NCI-H748 treated with DMSO at 0.1 percent for 48 hours (cell line): ENCODE measurements at places on chromosomes 6 and 20.

DNA sequence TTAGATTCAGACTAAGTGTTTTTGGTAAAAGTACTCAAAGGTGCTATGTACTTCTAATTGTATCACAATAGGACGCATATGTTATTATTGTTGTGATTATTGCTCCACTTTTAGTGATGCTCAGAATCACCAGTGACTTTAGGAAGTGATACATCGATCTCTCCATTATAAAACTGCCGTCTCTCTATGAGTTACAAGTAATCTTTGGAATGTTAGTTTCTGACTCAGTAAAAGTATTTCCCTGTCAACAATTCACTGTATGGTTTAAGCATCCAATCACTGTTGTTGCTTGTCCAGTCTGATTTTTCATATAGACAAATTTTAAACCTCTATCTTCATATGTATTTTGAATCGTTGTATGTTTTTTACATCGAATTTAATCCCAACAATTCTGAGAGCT lies 9.4 kb downstream of the DCBLD1 start:
- DNase-seq: no peak

DNA sequence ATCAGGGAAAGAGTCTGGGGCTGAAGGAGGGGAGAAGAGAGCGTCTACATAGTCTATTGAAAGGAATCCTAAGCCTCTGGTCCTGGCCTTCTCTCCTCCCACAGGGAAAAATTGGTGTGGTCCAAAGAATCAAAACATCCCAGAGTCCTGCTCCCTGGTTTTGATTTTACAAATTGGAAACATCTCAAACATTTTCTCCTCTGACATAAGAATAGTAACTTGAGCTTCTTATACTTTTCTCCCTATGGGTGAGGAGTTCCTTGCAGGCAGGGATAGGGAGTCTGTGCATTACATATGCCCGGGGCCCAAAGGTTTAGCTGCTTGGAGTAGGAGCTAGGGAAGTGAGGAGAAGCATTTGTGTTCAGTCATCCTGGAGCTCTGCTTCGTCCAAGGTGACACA lies 120.0 kb upstream of the GGTLC1 start:
- no peak for DNase-seq

DNA sequence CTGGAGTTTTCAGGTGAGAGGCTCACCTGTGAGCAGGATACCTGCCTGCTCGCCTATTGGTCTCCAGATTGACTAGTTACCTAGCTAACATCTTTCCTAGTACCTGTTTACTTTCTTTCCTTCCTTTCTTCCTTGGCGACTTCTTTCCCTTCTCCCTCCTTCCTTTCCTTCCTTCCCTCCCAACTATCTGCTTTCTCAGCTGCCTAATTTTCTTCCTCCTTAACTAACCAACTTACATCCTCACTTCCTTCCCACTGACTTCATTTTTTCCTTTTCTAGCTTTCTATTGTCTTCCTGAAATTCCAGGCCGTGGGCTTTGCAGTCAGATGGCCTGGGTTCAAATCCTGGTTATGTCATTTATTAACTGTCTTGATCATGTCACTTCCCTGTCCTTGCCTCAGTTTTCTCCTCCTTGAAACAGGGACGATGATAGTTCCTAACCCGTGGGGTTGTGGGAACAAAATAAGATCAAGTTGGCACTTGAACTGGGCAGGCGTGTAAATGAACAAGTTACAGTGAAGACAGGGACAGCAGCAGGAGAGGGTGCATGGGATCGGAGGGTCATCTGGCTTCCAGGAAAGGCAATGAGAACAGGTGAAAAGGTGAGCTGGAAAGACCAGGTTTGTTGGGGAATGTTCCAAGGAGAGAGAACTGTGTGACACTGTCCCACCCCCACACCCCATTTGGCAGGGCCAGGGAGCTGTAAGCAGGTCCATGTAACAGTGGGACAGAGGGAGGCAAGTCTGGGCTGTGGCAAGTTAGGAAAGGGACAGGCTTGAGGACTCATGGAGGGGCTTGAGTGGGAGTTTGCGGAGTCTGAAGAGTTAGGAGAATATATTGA lies 540 bp downstream of the SGK2 start:
- no peak for DNase-seq

- DNase-seq: no peak
Measured at GRCh38 chr6:57209030-57209429, 13.1 kb downstream of the RAB23 start.

DNA sequence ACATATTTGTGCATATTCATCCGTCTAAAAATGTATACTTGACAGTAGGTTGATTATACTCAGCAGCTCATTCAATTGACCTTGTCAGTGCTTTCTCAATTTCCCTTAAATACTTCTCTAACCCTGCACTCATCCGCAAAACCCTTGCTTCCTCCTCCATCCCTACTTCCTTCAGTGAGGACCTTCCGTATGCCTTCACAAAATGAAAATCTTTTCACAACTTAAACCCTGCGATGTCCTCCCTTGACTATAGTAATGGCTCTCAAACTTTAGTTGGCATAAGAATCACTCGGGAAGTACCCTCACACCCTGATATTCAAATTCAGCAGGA lies 5.2 kb downstream of the MBOAT1 start:
- DNase-seq: no peak

DNA sequence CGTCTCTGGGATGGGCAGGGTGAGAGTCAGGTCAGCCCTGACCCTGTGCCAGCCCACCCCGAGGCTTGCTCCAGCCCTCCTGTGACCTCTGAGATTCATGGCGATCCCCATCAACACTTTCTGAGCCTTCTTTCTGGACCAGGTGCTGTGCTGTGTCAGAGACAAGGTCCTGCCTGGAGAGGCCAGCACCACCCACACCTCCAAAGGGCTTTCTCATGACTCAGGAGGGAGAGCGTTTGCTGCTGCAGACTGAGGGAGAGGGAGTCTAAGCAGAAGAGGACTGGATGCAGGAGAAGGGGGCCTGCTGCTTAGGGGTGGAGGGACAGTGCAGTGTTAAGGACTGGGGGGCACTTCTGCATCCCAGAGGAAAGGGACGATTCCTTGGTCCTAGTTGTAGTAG lies 193.5 kb downstream of the LRFN2 start:
- DNase-seq: no peak

GRCh38 chr6:36839749-36840431 lies 646 bp upstream of the CPNE5 start:
- DNase-seq: peak; percentile 46

DNA sequence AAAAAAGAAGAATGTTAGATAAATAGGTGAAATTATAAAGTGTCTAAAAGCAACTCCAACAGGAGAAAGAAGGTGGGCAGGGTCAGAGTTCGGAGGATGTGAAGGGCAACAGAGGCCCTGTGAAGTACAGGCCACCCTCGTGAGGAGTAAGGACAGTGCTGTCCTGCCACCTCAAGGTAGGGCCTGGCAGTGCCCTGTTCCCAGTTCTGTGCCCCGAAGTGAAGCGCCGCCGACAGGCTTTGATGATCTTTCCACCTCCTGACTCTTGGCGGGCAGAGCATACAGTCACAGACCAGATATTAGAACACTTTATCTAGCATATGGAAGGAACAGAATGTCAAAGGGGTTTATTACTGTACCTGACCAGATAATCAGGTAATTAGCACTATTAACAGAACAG lies 75.8 kb downstream of the GJA10 start:
- DNase-seq: no peak

GRCh38 chr20:47770935-47771334 lies 14.3 kb downstream of the SULF2 start:
- DNase-seq: no peak

DNA sequence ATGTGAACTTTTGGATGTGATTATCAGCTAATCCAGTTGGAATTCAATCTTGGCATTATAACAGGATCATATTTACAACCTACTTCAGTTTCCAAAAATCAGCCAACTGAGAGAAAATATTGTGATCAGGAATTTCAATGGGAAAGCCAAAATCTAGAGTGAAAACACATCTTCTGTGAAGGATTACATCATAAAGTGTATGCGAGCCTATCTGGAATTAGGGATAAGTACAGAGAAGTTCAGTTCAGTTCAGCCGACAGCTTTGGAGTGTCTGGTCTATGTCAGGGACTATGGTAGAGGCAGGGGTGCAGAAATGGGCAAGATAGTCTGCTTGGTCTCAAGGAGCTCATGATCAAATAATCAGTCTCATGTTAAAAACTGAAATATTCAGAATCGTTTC lies 12.3 kb upstream of the PRIM2 start:
- DNase-seq: no peak

GRCh38 chr20:51966296-51966971 lies 164.1 kb upstream of the SALL4 start:
- peak; percentile 9 for DNase-seq

DNA sequence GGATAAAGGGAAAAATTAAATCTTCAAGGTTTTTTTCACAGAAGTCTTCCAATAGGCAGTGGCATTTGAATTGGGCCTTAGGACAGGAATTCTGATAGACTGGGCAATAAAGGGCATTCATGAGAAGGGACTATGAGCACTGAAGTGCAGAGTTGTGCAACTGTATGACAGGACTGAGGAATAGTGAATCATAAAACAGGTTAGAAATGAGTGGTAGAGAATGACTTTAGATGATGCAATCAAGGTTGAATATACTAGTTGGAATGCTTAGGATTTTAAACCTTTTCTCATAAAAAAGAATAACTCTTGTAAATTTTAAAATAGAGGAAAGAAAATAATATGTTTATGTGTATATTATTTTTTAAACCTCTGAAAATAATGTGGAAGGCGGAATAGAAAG lies 944.7 kb downstream of the PHF3 start:
- no peak for DNase-seq

DNA sequence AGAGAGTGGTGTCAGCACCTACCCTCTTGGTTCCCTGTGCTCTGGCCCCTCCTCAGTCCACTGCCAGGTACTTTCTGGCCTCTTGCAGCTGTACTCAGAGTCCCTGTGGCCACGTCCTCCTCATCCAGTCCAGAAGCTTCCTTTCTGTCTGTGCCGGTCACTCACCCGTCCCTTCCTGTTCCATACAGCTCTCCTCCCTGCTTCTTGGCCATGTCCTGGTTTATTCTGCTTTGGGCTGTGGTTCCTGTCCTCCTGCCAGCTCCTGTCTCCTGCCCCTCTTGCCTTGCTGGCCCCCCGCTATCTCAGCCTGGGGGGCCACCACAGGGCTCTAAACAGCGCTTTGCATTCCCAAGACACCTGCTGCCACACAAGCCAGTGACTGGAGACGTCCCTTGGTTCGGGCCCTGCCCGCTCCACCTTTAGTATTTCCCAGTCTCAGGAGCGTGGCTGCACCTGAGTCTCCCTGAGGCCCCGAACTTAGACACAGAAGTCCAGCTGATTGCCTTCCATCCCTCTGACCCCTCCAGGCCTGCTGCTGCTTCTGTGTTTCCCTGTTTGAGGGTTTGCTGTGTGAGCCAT lies 15.5 kb upstream of the RBM38 start:
- no peak for DNase-seq

DNA sequence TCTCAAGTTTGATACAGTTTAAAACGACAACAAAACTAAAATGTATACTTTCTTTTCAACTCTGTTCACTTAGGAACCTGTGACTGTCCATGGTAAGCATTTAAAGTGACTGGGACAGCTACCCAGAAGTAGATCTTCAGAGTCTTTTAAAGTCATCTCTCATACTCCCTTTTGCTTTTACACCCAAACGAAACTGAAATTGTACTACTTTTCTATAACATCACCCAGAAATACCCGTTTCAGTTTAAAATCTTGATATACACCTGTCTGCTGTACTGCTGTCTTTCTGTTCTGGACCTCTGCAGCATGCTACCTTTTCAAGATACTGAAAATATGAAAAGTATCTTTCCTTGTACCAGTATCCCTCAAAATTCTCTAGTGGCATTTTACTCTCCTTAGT lies 170.4 kb upstream of the THEMIS start:
- no peak for DNase-seq

DNA sequence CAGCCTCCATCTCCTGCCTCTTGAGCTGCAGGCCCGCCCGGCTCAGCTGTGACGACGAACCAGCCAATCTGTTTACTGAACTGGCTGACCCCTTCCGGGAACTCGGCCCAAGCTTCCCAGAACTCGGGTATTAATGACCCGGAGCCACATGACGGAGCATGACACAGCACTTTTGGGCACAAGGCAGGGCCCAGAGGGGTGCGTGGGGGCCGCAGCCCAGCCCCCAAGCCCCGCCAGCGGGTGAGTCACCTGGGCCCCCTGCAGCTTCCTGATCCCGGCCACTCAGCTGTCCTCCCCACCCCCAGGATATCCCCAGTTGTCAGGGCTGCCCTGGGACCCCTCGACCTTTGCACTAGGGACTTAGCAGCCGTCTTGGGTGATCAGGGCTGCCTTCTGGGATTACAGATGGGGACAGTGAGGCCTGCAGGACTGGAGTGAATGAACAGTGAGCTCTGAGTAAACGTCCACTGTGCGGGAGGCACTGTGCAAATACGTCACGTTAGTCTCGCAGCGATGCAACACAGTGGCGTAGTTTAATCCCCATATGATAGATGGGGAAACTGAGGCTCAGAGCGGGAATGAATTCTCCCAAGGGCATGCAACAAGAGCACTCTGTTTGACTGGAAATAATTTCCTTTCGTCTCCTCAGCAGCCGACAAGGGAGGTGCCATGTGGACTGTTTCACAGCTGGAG lies 102.1 kb downstream of the CEBPB start:
- no peak for DNase-seq

DNA sequence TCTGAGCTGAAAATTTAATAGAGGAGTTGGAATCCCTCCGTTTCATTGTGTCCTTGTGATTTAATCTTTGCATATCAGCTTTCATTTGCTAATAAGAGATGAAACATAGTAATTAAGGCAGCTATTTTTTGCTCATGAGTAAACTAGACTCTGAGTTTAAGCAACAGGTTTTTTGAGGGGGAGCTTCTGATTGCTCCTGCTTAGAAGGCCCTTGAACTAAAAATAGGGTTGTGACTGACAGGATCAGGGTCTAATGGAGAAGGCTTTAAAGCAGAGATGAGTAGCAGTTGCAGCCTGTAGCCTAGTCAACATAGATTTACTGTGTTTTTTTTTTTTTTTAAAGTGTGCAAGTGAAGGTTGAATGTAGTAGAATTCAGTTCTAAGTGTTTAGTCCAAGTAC lies 17.4 kb downstream of the HSF2 start:
- no peak for DNase-seq

GRCh38 chr6:44657206-44657819 lies 269.8 kb downstream of the CDC5L start:
- no peak for DNase-seq

GRCh38 chr6:72746276-72746675 lies 124.4 kb downstream of the KCNQ5 start:
- DNase-seq: no peak

- no peak for DNase-seq
Measured at GRCh38 chr6:118500130-118501015, 47.7 kb upstream of the PLN start.

GRCh38 chr6:162488444-162488843 lies 239.1 kb downstream of the PRKN start:
- no peak for DNase-seq

- no peak for DNase-seq
Measured at GRCh38 chr6:125808060-125808459, 17.3 kb downstream of the NCOA7 start.

- no peak for DNase-seq
Measured at GRCh38 chr6:155265843-155266535, 2.2 kb downstream of the CLDN20 start.

DNA sequence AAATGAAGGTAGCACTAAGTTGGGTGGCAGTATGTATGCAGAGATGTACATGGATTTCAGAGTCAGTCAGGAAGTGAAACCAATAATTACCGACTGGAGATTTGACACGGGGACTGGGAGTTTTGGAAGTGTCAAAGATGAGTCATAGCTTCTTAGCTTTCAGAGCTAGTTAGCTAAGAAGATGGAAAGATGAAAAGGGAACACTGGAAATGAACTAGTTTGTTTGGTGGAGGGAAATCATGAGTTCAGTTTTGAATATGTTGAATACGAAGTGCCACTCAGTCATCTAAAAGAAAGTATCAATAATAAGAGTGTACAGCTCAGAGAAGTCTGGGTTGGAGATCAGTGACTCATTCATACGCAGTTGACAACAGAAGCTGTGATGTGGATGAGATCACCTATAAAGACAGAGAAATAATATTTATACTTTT lies 7.5 kb downstream of the ESF1 start:
- DNase-seq: no peak
